Stimulated activated CD4-positive, alpha-beta T cell treated with anti-CD3 and anti-CD28 coated beads, Interleukin-1b, Interleukin-23, amount 100 ng/mL, for 24 hours (primary cell): ENCODE measurements at places on chromosomes 1 and 21.

DNA sequence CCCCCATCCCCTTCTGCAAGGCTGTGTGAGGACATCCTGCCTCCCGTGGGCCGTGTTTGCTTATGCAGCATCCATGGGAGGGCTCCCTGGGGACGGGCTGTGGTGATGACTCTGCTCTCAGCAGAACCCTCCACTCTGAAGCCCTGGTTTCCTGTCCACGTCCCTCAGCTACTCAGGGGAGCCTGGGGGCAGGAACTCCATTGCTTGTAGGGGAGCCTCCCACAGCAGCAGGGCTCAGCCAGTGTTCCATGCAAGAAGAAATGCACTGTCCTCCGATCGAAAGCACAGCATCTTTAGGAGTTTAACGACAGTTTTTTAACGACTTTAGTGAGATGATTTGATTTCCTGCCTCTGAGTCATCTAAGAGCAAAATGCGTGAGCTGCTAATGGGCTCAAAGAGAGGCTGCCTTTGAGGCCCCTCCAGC, 8.3 kb upstream of the KCNAB2 start:
- DNase-seq = no peak

DNA sequence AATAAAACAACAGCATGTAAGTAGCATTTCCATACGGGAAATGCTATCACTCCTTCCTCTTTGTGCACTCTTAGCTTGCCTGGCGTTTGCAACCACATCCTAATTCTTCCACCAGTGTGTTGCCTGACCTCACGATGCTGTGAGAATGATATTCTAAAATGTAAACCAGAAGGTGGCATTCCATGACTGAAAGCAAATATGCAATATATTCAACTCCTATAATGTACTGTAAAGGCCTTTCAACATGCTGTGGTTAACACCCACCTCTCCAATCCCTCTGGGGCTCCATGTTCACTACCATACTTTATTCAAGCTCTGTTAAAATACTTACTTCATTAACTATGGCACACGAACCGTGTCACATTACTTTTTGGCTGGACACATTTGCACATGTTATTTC, 420.6 kb upstream of the DEPDC1 start:
- DNase-seq = no peak

- no peak for DNase-seq
Measured at GRCh38 chr1:147105909-147106308, 66.4 kb downstream of the PRKAB2 start.

DNA sequence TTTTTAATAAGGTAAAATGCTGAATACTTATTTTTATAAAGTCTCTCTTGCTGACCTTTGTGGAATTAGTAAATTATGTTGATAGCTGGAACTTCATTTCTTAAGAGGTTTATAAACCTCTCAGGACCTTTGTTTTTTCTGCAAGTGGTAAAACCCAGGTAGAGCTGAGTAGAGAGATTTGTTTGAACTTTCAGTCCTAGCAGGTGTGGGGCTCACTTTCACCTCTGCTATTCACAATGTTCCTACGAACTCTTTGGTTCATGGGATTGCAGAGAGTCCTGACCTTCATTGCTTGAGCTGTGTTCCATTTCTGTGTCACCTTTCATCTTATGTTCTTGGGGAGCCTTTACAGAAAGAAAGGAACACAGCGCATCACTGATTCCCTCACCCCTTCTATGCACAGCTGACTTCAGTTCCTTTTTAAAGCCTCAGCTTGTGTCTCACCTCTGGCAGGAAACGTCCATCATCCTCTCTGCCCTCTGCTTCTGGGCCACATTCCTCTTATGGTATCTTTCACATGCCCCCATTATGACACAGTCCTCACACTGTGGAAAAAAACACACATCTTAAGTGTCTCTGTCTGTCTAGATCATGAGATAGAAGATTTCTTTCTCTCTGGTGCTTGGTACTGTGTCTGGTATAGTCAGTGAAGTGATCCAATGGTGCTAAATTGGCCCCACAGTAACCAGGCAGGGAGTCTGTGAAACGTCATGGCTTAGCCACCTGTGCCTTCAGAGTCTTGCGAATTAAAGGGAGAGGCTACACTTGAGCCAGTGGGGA, 262.5 kb upstream of the B3GALT2 start:
- DNase-seq = no peak

- peak; percentile 26 for DNase-seq
Measured at GRCh38 chr1:207822602-207823451, 71.0 kb downstream of the CD46 start.

DNA sequence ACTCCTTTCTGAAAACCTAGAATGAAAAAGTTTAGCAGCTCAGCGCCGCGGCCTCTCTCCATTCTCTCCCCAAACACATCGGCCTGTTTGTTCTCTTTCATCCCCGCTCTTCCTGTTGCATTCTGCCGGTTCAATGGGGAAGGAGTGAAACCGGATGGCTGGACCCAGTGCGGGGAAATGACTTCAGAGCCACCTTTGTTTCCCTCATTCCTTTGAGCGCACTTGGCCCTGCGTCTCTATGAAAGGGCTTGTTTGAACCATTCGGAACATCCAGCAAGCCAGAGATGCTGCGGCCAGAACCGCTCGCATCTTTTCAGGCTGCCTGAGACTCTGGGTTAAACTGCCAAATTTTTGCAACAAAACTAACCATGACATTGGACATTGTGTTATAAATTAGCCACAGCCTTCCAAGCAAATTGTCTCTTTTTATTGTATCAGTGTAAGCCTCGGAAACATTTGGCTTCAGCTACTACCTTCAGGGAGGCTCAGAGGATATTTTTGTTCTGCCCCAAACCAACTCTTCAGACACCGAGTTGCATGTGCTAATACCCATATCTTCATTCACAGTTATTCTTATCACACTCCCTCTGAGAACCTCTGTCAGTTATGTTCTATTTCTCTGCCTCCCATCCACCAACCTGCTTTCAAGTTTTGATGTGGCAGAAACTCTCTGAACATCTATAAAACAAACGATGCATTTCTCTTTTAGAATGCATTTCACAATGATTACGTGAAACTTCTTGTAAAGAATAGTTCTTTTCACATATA, 5.1 kb upstream of the OLIG1 start:
- no peak for DNase-seq

GRCh38 chr1:113126207-113126606, 53.2 kb downstream of the LRIG2 start:
- no peak for DNase-seq

GRCh38 chr21:26273686-26274313, 103.2 kb upstream of the APP start:
- no peak for DNase-seq

DNA sequence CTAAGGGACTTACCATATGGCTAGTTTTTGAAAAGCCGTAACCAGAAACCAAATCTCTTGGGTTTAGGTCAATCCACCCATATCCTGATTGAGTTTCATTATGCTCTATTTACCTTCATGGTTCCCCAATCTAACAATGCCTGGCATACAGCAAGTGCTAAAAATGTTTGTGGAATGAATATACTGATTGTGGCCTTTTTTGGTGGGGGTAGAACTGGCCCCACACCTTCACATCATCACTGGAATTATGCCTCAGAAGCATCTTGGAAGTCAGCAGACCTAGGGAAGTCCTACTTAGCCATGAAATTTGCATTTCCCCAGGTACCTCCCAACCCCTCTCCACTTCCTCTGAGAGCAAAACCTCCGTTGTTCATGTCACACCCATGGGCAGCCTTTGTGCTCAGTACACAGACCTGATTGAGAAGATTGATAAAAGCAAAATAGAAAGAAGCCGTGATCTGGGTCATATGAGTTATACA, 17.8 kb upstream of the SLAMF1 start:
- no peak for DNase-seq

DNA sequence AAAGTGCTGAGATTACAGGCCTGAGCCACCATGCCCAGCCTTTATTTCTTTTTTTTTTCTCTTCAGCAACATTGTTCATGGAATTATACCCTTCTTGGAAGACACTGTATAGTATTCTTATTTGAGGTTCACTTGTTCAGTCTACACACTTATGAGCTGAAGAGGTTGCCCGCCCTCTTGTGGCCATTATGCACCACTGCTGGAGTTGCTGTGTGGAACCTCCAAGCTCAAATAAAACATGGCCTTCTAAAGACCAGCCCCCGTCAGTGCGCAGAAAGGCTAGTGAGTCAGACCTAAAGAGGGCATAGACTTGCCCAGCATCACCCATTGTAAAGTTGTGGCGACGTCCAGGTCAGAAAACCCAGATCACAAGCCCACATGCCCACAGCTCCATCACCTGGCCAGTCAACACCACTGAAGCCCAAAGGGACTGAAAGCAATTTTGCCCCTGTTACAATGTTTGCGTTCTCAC, 20.4 kb downstream of the LURAP1 start:
- no peak for DNase-seq
